ENCODE measurements at places on chromosomes 6 and 20.
A peak's percentile ranks its signal among the peaks of the same experiment; 100 is the strongest.

DNA sequence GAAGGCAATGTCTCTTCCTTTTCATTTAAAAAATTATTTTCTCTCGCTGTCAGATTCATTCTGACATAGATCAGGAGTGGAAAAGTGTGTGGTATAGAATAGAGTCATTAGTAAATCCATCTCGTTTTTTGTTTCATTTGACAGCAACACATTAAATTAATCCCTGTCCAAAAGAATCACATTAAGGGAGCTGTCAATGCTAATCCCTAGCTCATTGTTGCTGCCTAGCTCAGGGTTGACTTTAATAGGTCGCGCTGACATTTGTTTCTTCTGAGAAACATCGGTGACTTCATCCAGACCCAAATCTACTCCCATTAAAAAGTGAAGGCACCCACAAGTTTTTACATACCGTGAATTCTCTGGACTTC, 25.4 kb upstream of the MAP3K7 start:
- no peak for DNase-seq

DNA sequence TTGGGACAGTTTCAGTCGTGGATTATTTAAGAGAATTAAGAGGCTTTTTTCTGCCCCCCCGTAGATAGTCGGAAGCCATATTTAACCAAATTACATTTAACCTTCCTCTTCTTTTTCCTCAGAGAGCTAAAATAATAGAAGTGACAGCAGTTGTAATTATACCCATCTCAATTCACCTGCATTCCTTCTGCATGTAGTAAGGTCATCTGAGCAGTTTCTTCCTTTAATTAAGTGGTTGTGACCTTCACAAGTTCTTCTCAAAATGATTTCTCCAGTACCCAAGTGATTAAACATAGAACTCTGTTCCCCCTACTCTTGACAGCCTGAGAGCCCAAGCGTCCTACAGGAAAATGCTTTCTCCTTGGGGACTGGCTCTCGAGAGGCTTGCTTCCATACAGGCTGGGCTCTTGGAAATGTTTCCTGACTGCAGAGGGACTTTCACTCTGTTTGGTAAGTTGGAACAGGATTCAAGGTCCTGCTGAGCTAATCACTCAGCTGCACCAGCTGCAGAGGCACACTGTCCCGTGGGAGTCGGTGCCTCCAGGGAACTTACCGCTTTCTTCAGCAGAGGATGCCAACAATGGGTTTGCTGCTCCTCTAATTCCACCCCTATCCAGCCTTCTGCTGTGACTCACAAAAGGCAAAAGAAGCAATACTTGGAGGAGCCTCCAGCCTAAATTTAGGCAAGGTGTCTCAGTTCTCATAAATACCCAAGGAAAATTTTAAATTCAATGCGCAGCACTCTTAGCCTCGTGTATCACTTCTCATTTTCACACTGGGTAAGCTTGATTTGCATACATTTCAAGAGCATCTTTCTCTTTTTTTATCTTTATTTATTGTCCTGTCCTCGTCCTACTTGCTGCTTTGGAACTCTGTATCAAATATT, 414.9 kb downstream of the KIF16B start:
- DNase-seq: no peak

DNA sequence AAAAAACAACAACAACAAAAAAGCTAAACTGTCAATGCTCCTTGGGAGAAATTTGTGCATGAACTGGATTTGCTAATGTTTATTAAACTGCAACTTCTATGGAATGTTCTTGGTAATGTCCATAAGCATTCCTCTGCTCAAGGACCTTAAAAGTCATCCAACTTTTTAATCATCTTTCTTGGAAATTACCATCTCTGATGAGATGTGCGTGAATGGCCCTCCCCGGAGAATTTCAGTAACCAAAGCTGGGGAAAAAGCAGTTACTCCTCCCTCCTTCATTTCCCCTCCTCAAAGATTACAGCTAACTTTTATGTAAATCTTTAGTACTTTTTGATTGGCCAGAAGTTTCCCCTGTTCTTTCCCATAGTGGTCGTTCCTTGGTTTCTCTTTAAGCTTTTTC, 5.2 kb downstream of the TBCC start:
- no peak for DNase-seq

DNA sequence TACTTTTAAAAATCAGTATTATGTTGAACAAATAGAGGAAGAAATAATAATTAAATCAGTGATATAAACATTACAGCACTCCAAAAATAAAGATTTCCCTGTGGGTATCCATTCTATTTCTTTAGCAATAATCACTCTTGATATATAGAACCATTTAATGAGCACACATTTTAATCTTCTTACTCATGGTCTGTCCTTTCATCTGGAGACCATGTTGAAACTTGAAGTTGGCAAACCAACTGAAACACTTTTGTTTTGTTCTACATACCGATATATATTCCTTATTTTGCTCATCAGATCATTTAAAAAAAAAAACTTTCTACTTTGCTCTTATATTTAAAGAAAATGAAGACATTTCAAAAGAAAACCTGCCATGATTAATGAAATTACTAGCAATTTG, 13.4 kb downstream of the C6orf58 start:
- DNase-seq: no peak

DNA sequence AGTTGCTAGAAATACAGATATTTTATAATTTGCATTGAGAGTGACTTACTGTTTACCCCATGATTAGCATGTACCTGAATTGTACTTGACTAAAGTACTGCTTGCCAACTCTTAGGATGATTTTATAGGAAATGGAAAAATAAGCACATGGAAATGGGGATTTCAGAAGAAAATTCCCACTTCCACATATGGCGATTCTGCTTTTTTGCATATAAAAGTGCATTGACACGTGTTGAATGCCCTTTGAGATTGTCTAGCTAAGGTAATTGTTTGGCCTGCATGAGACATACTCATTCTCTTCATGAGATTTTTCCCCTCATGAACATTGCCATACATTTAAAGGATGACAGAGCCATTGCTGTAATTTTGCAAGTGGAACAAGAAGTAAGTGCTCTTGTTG, 10.1 kb downstream of the TAB2 start:
- DNase-seq: no peak

DNA sequence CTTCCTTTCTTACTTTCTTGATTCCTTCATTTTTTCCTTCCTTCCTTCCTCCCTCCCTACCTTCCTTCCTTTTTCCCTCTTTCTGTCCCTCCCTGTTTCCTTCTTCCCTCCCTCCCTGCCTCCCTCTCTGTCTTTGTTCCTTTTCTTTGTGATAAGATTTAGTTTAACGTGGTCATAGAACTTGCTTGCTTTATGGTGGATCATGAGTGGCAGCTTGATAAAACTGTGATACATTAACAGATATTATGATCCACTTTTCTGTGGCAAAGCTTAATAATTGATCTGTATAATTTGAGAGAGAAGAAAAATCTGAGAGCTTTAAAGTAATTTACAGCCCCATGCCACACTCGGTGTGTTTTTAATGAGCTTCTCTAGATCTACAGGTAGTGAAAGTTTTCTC, 280.5 kb downstream of the RNF144B start:
- DNase-seq: no peak

DNA sequence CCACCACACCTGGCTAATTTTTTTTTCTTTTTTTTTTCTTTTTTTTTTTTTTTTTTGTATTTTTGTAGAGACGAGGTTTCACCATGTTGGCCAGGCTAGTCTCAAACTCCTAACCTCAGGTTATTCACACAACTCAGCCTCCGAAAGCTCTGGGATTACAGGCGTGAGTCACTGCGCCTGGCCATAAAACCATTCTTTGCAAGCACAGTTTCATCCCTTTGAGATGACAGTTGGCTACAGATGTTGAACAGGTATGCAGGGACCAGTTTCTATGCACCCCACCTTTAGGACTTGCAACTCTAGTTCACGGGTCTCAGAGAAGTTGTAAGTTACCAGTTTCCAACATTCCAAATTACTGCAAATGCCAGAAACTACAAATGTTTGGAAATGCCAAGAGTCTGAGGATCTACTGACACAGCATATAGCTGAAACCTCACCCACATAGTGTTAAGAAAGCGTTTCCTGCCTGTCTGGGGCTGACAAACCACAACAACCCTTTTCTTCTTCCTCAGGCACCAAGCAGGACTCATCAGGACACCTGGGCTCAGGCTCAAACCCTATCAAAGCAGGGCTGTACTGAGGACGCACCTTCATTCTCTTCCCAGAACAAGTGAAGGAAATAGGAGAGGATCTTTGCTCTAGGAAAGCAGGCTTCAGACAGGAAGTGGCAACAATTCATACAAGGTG, 22.9 kb downstream of the ARHGAP18 start:
- DNase-seq: no peak

DNA sequence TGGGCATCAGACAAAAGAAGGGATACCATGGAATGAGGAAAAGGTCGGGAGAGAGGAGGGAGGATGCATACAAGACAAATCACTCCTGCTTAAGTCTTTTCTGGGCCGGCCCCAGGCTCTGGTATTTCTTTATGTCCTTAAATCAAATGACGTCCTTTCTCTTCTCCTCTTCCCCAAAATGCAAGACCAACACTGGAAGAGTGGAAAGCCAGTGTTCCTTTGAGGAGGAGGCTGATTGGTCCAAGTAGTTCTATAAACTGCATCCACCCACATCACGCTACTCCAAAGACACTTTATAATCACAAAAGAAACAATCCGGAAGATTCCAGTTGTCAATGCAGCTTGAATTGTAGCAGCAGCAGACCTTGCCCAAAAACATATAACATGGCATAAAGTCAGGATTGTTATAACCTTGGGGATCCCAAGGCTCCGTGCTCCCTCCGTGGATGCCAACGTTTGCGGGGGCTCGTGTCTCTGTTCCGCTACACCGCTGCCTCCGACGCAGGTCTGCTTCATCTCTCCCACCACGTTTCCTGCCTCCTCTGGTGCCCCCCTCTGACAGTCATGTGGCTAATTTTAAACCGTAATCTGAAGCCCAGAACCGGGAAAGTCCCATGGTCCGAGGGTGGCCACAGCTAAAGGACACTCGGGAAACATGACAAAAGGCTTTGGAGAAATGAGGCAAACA, 47.1 kb downstream of the MCUR1 start:
- no peak for DNase-seq

DNA sequence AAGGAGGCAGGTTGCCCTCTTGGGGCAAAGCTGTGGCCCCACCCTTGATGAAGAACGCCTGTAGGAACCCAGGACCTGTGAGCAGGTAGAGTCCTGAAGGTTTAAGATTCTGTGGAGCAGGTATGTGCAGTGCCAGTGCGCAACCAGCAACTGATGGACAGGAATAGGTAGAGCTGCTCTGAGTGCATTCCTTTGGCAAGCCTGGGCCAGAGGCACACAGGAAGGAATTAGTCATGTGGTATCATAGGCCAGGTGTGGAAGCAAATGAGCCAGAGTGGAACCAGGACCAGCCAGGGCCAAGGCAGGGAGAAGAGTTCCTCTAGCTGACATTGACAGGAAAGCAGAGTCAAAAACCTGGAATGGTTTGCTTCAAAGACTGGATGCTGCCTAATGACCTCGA, 1.4 kb upstream of the KHDC1 start:
- no peak for DNase-seq

DNA sequence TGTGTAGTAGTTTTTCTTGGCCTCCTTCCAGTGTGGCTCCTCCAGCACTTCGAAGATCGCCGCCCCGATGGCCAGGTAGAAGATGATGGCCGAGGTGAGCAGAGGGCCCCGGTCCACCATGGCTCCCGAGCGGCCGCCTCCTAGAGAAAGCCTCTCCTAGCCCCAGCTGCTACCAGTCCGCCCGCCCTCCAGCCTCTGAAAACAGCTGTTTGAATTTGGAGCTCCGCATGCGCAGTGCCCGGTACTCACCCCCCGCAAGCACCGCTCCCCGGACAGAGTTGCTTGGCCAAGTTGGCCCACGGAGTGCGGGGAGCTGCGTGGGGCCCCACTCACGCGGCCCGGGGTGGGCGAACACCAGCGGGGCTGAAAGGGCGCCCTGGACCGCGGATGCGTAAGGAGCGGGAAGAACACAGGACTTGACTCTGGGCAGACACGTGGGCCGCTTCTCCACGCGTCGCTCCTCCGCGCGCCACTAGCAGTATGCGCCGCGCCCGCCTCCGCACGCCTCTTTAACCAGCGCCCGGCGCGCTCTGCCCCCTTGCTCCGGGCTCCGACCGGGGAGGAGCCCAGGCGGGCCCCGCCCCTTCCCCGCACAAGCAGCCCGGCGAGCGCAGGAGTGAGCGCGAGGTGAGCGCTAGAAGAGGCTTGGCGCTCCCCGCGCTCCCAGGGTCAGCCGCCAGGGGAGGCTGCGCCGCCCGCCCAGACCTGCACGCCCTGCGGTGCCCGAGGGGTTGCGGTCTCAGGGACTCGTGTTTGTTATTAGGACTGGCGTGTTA, at the start of gene KCNK5:
KCNK5 (minus strand) TSS at position 484 of the 776 bp plus-strand sequence; CDS start at position 120, 364 bp downstream.
- peak; percentile 77 for DNase-seq

GRCh38 chr6:130517444-130517931, 151.7 kb downstream of the TMEM200A start:
- no peak for DNase-seq

DNA sequence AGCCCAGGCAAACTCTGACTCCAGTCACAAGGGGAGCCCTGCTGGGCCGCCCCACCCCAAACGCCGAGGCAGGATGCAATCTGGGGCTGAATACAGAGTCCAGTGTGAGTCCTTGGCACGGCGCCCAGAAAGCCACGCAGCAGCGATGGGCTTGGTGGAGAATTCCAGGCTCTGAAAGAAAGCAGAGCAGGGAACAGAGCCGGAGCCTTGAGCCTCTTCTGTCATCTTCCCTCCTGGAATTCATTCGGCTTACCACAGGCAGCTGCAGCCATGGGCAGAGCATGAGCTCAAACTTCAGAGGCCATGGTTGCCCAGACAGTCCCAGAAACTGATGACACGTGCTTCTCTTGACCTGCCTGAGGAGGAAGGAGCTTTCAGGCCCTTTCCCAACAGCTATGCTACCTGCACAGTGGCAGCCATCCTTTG, 441.1 kb upstream of the JARID2 start:
- no peak for DNase-seq

DNA sequence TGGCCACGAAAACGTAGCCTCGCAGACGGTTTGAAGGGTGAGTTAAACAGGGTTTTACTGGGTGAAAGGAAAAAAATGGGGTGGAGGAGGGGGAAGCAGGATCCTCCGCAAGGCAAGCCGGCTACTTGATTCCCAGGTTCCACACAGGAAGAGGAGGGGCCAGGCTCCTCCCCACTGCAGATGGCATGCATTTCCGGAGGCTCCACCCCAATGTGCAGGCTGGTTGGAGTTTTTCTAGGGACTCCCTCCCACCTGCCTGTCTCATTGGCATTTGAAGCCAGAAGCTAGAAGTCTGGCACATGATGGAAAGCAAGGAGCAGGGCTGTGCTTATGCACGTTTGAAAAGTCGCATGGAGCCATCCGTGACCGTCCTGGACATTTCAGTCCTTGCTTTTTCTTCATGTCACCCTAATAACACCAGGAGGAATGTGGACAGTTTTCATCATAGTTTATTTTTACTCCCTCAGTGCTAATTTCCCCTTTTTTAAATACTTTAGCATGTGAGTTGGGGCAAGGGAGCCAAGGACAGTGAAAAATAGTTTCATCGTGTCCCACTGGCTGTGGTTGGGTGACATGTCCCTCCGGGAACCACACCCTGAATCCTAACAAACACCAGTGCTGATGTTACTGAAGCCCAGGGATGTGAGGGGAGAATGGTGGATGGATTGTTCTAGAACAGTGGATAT, 100.1 kb upstream of the INSM1 start:
- DNase-seq: no peak

- peak; percentile 45 for DNase-seq
Observed at GRCh38 chr6:18501663-18502013, 114.5 kb downstream of the RNF144B start.

GRCh38 chr6:13331516-13332348, 3.4 kb upstream of the TBC1D7 start:
- peak; percentile 42 for DNase-seq

GRCh38 chr20:61445741-61446140, 193.7 kb downstream of the CDH4 start:
- no peak for DNase-seq

- DNase-seq: no peak
Observed at GRCh38 chr6:94673251-94673650, 904.1 kb upstream of the MANEA start.

- no peak for DNase-seq
Observed at GRCh38 chr20:51600016-51600420, 57.5 kb upstream of the NFATC2 start.
